ENCODE measurements at places on chromosomes 6 and 20.

DNA sequence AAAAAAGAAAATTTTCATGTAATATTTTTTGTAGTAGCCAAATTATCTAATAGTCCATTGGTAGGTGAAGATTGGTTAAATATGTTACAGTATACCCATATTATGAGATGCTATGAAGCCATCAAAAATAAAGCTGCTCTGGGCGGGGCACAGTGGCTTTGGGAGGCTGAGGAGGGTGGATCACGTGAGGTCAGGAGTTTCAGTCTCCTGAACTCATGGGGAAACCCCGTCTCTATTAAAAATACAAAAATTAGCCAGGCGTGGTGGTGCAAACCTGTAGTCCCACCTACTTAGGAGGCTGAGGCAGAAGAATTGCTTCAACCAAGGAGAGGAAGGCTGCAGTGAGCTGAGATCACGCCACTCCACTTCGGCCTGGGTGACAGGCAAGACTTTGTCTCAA, 360.5 kb downstream of the KIF16B start:
- DNase-seq = no peak

- no peak for DNase-seq
These were observed 34.3 kb downstream of the CCN2 start for GRCh38 chr6:131916847-131917246.

- DNase-seq = no peak
These were observed 301.2 kb upstream of the HSF2 start for GRCh38 chr6:122098201-122098678.

GRCh38 chr6:123171341-123172115, 175.5 kb downstream of the CLVS2 start:
- DNase-seq = no peak

All from 8988T (cell line).